AG04449 (cell line): ENCODE measurements at places on chromosomes 2 and 18.
A peak's percentile ranks its signal among the peaks of the same experiment; 100 is the strongest.

DNA sequence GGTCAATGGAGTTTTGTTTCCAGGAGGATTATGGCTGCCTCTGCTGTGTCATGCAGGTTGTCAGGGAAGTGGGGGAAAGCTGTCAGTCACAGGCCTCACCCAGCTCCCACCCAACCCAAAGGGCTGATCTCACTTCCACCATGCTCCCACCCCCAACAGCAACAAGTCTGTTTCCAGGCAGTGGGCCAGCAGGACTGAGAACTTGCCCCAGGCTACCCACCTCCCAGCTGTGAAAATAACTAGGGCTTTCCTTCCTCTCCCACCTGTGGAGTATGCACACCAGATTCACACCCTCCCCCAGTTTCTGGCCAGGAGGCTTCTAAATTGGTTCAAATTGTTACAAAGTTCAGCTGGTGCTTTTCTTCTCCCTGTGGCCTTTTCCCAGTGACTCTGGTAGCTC, 95.6 kb upstream of the ACVR1 start:
- DNase-seq = no peak

DNA sequence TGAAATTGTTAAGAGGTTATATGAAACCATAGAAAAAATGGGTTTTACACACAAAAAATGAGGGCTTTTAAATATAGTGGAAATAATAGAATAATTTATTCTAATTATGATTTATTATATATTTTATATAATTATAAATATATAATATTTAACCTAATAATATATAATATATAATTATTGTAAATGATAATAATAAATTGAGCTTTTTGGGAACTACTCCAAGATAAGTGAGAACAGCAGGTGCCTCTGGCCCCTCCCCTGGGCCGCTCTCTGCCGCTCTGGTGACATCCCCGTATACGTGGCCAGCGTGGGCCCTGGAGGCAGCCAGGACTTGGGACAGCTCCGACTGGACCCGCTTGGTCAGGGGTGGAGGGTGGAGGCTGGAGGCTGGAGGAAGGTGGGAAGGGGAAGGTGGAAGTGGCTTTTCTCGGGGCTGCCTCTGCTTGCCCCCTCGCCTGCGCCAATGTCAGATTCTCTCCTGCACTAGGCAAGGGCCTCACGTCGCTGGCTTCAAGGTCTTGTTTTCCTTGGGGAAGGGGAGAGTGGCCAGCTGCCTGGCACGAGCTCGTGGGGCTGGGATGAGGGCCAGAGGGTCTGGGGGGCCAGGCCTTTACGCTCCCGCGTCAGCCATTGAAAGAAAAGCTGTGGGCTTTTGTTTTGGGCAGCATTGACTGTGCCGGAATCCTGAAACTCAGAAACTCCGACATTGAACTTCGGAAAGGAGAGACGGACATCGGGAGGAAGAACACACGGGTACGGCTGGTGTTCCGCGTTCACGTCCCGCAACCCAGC, 54.8 kb downstream of the NFATC1 start:
- DNase-seq = no peak

DNA sequence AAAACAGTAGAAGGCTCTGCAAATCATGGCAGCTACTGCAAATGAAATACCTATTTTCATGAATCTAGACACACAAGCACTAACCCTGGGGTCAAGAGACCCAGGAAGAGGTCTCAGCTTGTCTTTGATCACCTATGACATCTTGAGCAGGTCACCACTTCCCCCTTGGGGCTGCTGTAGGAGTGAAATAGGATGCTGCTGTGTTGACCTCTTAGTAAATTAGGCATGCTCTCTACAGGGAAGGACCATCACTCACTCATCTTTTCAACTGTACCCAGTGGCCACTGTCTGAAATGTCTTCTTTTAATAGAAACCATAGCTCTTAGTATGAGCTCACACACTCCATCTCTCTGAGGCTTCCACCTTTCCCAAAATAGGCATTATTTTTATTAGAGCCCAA, 83.8 kb downstream of the NCK2 start:
- no peak for DNase-seq

DNA sequence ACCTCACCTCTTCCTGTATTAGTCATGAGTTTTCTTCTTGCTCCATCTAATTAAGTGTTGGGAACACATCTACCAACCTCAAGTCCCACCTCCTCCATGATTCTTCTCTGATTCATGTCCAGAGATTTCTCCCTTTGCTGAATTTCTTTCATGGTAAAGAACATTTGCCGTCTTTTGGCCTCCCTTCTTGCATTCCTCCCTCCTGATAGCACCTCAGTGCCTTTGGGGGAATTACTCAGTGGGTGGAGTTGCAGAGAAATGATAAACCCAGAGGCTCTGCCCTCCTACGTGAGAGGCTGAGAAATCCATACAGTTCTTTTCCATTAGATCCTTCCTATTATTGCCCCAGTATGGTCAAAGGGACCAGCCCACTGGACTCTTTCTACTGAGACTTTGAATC, 651.9 kb downstream of the SLC4A3 start:
- peak; percentile 86 for DNase-seq

- DNase-seq = no peak
Measured at GRCh38 chr2:57562495-57562894, 484.1 kb upstream of the VRK2 start.
